ENCODE measurements at places on chromosomes 4 and X.

DNA sequence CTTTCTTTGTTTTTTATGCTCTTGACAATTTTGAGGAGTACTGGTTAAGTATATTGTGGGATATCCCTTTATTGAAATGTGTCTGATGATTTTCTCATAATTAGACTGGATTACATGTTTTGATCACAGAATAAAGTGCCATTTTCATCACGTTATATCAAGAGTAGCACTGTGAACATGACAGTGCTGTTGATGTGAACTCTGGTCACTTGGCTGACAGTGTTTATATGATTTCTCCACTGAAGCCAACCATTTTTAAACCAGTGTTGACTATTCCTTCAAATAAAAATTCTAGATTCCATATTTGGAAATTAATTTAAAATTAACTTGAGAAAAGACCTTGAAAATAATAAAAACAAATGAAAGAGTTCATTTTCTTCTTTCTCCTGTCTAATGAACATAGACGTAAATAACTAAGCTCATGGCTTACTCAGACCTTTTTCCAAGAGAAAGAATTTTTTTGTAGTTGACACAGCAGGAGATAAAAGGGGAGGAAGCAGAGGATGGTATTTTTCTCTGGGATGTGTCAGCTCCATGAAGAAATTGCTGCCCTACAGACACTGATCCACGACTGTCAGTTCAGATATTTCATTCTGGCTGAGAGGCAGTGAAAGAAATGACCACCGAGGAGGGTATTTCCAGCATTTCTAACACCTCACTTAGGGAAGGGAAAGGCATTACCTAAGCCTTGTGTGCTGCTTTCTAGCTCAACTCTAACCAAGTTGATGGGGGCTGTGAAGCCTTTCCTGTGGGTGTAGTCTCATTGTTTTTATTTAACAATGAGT is 150.9 kb upstream of the ANK2 start:
- no peak for DNase-seq

GRCh38 chr4:142846729-142847596 is 862 bp upstream of the INPP4B start:
- peak; percentile 49 for DNase-seq

DNA sequence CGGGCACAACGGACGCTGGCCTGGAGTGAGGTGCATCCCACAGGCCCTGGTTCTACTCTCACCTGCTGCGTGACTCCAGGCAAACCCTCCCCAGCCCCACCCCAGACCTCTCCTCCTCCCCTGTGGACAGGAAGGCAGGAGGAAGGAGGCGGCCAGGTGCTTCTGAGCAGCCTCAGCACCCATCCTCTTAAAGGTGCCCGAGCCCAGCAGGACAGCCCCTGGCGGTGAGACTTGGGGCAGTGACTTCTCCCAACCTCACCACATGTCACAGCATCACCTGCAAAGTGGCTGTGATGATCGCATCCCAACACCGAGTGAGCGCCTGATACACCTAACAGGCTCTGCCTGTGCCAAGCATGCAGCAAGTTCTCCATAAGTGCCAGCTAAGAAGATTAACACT is 17.1 kb upstream of the MAN2B2 start:
- DNase-seq, result no peak

GRCh38 chrX:35743331-35743730 is 54.8 kb upstream of the MAGEB16 start:
- no peak for DNase-seq

DNA sequence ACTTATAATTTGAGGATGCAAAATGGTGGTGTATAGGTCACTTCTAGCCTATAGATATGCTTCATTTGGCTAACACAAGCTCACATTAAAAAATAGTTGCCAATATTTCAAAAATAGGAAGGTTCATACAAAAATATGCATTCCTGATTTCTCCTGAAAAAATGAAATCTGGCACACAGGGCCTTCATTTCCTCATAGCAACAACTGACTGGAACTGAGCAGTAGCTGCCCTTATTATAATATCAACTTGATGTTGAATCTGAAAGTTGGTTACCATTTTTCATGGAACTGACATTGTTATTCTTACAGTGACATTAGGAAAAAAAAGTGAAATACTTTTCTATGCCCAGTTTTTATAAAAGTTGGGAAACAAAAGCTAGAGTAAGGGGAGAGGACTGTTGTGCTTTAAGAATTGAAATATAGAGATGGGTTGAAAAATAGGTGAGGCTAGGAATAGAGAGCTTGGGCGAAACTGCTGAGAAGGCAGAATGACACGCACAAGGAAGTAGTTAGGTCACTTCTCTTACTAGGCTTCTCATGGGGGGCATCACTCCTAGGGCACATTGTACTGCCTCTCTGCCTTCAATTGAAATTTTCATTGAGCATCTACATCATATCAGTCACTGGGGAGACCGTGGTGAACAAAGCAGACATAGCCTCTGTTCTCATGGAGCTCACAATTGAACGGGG is 43.1 kb upstream of the C1GALT1C1 start:
- DNase-seq, result no peak

DNA sequence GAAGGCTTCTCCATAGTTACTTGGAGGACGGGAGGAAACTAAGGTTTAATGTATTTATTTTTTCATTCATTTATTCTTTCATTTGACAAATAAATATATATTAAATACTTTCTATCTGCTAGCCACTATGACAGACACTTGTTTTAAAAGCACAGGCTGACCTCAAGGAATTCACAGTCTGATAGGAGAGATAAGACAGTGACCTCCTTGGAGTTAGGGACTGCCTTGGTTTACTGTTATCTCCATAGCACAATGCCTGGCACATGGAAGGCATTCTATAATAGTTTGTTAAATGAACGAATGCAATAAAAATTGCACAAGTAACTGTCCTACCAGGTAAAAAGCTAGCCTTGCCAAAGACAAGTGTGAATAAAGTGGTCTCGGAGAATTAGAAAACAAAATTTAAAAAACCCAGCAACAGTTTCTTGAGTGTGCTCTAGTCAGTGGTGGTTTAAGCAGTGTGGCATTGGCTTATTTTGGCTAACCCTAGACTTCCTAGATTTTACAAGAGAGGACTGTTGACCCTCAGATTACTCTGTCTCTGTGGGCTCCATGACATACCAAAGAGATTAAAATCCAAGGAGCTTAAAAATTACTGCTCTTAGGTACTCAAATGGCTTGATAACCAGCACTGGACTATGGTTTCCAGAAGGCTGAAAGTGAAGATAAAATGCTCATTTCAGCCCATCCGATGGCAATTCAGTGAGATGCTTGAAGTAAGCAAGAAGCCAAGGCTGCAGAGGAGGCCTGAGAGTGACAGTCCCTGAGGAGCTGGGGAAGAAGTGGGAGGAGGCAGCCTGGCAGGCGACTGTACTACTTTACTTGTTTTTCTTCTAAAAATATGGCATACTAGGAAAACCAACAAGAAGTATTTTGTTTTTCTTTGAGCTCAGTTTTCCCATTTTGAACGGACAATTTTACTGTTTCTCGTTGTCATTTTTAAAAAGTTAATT is 9.6 kb downstream of the AFP start:
- DNase-seq, result no peak

GRCh38 chr4:160864253-160864652 is 1299.5 kb downstream of the FSTL5 start:
- no peak for DNase-seq
